Placental pericyte (primary cell): ENCODE measurements at places on chromosomes 7 and 10. TPM values are rescaled to one million over a fixed set of nuclear protein-coding genes. Genes with fewer than 3 reads are reported as not detected.

Gene ARHGAP22
- 7.0 and 140 TPM in 2 replicates for total RNA-seq

Gene HECW1
- total RNA-seq, result 3.7 and 5.9 TPM in 2 replicates

Gene AGAP6
- 3.9 and 4.0 TPM in 2 replicates for total RNA-seq

Gene PNLIP
- not detected in 2 replicates for total RNA-seq

Gene FBXL13
- total RNA-seq, result 1.1 and 7.0 TPM in 2 replicates
